ENCODE measurements at places on chromosomes 2 and 18.

GRCh38 chr2:12704378-12704777 lies 12.4 kb upstream of the TRIB2 start:
- no peak for DNase-seq

DNA sequence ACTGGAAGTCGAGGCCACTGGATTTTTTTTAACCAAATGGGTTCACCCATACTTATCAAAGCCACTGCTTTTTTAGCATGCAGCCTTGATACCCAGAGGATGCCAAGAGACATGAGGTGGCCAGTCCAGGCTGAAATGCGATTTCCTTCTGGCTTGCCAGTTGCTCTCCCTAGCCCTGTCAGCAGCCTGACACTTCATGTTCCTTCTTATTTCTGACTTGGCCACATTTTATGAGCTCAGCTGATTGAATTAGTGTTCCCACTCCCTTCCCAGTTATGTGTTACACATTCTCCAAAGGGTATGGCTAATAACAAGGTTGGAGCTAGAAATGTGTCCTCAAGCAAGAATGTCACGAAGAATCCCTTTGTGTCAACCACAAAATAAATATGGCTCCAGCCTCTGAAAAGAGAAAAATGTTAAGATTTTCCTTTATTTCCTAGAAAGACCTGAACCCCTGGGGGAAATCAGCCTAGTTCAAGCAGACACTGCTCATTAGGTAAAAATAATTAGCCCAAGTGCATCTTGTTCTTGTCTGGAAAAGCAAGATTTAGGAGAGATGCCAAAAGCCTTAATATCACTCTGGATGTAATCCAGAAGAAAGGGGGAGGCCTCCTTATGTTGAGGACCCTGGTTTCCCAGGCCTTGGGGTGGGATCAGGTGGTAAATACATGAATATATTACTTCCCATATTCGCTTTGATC lies 121.7 kb upstream of the TACR1 start:
- DNase-seq, result no peak

- DNase-seq, result no peak
Observed at GRCh38 chr2:218271865-218272530, 1.7 kb downstream of the PNKD start.

- DNase-seq, result no peak
Observed at GRCh38 chr2:47270421-47270820, 115.3 kb upstream of the STPG4 start.

- DNase-seq, result no peak
Observed at GRCh38 chr18:54109131-54109683, 115.3 kb downstream of the MBD2 start.

DNA sequence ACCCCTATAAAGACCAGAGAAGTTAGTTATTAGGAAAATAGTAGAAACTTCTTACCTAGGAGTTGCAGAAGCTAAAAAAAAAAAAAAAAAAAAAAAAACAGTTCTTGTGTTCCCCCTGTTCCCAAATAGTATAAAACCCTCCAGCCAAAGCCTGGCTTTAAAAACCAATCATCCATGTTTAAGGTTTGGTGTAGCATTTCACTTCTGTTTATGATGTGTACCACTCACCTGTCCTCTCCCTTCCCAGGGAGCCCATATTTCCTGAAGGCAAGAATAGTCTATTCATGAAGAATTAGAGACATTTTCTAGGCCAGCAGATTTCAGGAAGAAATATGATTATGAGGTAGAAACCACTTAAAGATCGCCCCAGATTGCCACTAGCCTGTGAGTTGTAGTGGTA lies 273.6 kb downstream of the SETBP1 start:
- DNase-seq, result no peak

DNA sequence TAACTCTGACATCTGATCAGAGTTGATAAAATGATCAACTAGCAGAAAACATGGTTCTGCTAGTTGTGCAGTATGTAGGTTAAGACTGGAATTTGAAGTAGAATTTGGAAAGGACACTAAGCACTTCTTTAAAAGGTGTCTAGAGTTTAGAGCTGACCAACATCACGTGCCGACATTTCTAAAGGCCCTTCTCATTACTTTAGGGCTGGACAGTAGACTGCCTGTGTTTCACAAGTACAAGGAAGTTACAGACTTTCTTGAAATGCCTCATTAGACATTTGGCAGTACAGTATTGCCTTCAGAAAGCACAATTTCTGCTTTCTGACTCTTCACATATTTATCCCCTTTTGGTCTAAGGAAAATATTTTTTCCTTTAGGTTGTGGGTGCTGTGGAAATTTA lies 255.3 kb downstream of the ZNF385B start:
- no peak for DNase-seq

All from activated effector memory CD4-positive, alpha-beta T cell treated with Interleukin-2 at 50 U/mL for 16 hours (primary cell).